ENCODE measurements at places on chromosomes 7 and 10.

GRCh38 chr10:8026349-8027259 is 27.9 kb upstream of the GATA3 start:
- no peak for DNase-seq

- no peak for DNase-seq
These were observed 81.3 kb upstream of the SFMBT2 start for GRCh38 chr10:7491949-7492659.

DNA sequence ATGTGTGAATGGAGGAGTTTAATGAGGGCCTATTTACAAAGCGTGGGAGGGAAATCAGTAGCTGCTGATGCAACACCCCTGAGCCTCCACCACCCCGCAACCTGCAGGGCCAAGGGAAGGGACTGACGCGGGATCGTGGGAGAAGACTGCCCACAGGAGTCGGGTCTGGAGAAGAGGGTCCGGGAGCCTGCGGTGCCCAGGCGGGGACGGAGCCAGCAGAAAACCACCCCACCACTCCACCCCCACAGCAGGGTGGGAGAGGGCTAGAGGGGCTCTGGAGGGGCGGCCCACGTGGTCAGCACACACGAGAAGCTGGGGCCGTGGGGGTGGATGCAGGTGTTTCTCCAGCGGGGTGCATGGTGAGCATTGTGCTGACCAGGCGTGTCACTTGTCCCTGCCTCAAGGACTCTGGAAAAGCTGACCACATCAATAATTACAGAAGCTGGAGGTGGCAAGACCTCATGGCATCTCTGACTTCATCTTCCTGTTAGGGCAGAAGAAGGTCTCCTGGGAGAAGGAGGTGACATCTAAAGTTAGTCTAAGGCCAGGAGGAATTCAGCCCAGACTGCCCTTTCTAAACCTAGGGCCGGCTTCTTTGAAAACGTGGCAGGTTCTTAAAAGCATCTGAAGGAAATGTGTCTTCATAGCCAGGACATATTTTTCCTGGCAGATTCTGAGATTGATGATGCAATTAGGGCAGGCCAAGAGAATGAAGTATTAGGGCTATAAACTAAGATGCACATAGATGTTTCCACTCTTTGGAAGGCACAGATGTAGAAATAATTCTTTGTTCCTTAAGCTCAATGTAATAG is 150.9 kb downstream of the RGS10 start:
- no peak for DNase-seq

DNA sequence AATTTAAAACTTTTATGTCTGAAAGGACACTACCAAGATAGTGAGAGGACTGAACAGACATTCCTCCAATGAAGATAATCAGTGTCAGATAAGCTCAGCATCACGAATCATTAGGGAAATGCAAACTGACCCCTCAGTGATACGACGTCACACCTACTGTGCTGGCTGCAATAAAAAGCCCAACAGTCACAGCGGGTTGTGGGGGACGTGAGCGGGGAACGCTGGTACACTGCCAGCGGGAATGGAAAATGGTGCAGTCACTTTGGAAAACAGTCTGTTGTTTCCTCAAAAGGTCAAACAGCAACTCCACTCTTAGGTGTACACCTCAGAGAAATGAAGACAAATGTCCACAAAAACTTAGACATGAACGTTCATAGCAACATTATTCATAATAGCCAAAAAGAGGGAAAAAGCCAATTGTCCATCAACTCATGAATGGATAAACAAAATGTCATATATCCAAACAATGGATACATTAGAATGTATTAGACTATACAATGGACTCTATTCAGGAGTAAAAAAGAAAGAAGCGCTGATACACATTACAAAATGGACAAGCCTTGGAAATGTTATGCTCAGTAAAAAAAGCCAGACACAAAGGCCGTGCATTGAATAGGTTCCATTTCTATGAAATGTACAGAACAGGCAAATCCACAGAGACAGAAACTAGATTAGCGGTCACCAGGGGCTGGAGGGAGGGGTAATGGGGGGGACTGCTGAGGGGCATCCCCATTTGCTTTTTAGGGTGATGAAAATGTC is 2.4 kb upstream of the ECHS1 start:
- DNase-seq, result no peak

GRCh38 chr7:39721919-39722597 is 98.7 kb downstream of the RALA start:
- DNase-seq, result no peak

- DNase-seq, result no peak
These were observed 88.6 kb downstream of the USP6NL start for GRCh38 chr10:11522821-11523245.
